CD14-positive monocyte (primary cell): ENCODE measurements at places on chromosomes 7 and 10.

GRCh38 chr7:39709029-39709428, 85.7 kb downstream of the RALA start:
- no peak for DNase-seq

DNA sequence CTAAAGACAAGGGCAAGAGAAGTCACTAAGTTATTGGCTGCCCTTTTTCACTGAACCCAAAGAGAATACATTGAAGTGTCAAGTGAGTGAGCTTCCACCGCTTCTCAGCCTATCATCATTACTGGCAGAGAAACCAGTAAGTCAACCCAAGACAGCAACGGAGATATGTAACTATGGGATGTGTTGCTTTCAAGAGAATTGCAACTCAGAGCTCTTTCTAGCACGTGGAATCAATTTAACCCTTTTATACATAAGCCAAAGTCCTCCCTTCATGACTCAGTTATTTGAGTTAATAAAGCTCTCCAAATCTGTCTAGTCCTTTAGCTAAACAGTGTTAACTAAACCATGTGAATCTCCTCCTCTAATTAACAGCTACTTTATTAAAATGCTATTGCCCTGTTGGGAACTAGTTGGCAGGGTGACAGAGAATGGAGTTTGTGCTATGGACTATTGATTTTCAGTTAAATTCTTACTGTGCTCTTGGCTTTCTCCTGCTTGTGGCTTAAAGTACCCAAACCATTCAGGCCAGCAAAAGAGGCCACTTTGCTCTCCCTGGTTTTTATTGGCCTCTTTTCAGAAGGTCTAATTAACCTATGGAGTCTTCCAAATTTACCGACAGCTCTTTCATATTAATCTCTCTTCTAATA, 287.7 kb downstream of the NRG3 start:
- no peak for DNase-seq

GRCh38 chr7:38506004-38506403, 125.2 kb downstream of the AMPH start:
- DNase-seq = no peak

GRCh38 chr10:70122742-70123141, 9.9 kb downstream of the AIFM2 start:
- DNase-seq = no peak

DNA sequence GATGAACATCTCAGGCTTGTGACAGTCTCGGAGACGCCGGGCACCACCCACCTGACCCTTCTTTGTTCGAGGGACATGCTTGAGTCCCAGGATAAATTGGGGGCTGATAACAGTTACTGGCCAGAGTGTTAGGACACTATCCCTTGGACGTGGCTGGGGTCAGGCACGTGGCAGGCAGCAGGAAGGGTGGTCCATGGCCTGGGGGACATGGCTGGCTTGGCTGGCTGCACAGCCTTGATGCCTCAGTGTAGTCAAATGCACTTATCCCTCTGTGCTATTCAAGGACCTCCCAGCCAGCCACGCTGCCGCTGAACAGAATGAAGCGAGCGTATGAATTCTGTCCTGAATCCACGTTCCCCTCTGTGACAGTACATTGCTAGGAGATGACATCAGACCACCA, 662.0 kb upstream of the FOXK1 start:
- DNase-seq = no peak

GRCh38 chr10:132055616-132056015, 10.1 kb upstream of the JAKMIP3 start:
- DNase-seq = no peak

DNA sequence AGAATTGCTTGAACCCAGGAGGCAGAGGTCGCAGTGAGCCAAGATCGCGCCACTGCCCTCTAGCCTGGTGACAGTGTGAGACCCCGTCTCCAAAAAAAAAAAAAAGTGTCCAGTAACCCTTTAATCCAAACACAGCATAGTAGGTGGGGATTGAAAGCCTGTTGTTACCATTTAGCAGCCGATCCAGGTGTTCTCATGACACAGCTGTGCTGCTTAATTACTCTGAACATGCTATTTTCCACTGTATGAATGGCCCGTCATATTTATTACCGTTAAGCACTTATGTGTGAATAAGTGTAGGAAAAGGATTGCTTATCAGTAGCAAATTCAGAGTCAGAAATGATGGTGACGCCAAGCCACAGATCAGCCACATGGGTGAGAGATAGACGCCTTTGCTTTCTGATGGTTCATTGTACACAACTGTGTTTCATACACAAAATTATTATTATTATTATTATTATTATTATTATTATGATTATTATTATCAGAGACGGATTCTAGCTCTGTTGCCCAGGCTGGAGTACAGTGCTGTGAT, 11.6 kb upstream of the ORAI2 start:
- DNase-seq = no peak

DNA sequence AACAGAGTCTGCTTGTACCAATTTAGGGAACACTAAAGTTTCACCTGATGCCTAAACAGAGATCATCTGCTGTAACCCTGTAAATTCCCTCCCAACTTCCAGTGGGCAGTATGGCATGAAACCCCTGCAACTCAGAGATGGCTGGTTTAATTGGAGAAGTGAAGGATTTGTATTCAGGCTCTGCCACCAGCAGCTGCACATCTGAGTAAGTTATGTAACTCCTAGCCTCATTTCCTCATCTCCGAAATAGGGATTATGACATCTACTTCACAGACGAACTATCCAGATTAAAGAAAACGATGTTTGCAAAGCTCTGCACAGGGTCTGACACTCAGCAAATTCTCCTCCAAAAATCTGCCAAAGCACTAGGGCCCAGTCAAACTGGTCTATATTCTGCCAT, 493.0 kb downstream of the KCNMA1 start:
- DNase-seq = no peak

DNA sequence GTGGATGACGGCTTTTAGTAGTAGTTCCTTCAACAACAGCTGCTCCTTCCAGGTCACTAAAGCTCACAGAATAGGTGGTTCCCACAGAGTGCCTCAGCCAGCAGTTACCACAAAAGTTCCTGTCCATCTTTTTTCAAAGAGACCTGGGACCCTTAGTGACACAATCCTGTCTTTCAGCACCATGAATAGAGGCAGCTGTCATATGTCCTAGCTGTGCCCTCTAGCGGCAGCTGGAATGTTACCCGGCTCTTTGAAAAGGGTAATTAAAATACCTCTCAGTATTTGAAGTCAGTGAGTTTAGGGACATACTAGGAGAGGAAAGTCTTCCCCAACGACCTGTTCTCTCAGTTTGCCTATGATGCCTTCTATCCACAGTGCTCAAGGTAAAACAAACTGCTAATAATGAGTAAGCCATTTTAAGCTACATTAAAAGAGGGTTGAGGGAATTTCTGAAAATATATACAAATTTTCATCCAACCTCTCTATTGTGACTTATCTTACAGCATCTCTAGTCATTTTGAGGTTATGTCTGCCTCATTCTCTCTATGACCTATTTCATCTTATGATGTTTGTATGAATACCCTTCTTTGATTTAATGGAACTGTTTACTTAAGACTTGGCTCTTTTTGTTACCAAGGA, 290.8 kb downstream of the NXPH1 start:
- DNase-seq = no peak

DNA sequence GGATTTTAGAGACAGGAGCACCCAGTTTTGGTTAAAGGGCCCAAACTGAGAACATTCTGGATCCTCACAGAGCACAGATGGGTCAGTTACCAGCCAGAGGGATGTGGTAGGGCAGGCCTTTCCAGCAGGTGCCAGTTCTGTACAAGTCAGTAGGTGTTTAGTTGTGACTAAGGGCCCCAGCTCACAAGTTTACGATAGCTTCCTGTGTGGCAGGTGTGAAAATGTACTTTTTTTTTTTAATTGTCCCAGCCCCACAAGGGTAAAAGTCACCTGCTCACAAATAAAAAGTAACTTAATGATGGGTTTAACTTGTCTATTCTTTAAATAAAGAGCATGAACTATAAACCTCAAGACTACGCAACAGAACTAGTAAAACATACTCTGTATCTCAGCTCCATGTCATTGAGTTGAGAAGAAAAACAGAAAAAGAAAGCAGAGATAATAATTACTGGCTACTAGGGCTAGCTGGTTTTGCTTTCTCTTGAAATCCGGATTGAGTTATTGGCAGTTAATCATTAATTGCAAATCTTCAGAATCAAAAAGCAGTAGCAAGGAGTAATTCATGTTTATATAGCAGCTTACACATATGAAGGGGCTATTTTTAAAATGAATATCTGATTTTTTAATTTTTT, 15.4 kb downstream of the NFE2L3 start:
- no peak for DNase-seq

DNA sequence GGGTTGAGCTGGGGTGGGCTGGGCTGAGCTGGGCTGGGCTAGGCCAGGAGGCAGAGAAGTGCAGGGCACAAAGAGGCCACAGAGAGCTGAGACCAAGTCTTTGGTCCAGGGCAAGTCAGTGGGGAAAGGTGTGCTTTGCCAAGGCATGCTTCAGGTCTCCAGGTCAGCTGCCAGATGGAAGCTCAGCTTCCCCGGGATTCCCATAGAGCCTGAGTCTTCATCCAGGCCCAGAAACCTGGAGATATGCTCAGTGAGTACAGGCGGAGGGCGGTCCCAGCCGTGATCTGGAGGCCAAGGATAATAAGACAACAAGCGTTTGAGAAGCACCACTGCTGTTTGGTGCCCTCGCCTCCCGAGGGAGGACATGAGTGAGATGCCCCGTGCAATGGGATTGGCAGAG, 4.7 kb upstream of the CALN1 start:
- no peak for DNase-seq

DNA sequence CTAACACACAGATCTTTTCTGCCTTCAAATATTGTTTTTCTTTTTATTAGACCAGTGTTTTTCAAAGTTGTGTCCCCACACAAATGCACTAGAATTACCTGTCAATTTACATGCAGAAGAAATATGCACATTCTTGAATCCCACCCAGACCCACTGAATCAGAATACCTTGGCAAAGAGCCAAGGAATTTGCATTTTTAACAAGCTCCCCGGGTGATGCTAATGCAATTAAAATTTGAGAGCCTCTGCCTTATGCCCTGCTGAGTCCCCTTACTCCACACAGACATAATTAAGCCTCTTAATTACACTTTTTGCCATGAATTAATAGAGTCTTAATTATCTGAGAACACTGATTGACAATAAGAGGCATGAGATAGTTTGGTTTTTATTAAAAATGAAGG, 201.2 kb upstream of the GRB10 start:
- DNase-seq = no peak

- no peak for DNase-seq
Observed at GRCh38 chr7:112892263-112892662, 102.1 kb upstream of the TMEM168 start.

- peak; percentile 57 for DNase-seq
Observed at GRCh38 chr10:102646610-102647442, 2.5 kb downstream of the TRIM8 start.

DNA sequence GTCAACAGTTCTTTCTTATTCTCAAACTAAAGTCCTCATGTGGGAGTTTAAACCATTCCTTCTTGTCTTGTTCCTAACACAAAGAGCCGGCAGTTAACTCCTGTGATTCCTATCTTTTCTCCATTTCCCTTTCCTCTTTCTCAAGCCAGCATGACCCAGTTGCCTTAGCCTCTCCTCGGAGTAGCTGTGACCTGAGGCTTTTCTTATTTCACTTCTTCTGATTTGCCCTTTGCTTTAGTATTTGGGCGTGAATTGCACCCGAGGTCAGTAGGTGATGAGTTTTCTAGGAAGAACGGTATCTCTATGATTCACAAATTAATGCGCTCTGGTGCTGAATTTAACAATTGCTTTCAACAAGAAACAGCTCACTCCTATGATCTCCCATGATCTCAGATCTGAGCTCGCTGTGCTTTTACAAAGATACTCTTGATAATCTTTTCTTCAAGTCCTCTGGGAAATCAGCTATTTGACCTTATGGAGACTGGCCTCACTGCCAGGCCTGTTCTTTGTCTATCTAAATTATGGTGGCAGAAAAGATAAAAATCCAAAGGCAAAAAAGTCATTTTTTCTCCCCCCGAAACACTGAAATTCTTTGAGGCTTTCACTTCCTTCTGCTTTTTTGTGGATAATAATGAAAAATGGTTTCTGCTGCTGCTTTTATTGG, 184.6 kb downstream of the JCAD start:
- no peak for DNase-seq

- no peak for DNase-seq
Observed at GRCh38 chr10:25934621-25935139, 651 bp downstream of the MYO3A start.

DNA sequence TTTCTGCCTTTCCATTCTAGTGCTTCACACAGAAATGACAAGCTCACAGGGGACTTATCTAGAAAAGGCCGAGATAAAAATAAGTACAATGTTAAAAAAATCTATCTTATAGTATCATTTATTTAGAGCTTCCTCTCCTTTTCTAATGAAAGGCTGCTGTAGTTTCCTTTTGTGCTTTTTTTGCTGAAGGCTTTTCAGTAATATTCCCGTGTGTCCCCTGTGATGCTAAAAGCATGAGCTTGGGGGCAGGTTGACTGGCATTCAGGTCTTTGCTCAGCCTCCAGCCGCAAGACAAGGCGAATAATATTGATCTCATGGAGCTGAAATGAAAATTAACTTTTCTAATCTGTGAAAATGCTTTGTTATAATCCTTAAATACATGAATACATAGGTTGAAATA, 143.0 kb downstream of the ST7 start:
- no peak for DNase-seq

- DNase-seq = no peak
Observed at GRCh38 chr7:46600340-46600739, 679.3 kb upstream of the IGFBP3 start.

DNA sequence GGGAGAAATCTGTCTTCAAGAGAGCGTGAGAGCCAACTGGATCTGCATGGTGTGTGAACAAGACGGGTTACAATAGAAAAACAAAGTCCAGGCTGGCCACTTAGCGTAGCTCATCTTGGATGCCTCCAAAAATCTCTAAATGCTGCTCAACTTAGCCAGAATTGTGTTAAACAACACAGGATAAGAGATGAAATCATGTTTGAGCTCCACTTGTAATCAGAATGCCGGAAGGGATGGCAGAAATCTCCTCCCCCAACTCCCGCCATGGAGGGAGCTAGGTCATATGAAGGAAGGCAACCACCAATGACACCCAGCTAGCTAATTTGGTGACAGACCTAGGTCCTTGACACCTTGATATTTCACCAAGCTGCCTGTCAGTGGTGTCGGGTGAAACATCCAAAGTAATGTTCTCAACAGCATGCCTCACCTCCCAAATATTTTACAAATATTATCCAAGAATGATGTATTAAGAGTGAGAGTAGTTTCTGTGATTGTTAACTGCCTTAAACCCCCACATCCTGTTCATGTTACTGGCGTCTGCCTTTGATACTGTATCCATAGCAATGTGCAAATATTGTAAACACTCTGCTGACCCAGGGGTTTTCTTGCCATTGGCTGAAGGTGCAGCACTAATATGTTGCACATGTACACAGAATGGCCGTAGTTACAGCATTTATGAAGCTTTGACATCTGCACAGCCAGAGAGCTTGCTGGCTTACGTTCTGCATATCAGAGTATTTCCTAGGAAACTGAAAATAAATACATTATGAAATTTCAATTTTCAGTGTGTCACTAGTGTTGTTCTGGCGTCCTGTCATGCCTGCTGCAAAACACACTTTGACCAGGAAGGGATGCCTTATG, 25.8 kb downstream of the TMEM254 start:
- DNase-seq = no peak

- peak; percentile 97 for DNase-seq
Observed at GRCh38 chr10:93437086-93437945, 44.8 kb downstream of the MYOF start.

- DNase-seq = no peak
Observed at GRCh38 chr7:54090652-54091213, 451.4 kb upstream of the VSTM2A start.
